ENCODE measurements at places on chromosomes 4 and X.

GRCh38 chr4:17945303-17945702 is 76.3 kb downstream of the LCORL start:
- no peak for DNase-seq

- no peak for DNase-seq
Observed at GRCh38 chr4:137678796-137679195, 146.5 kb upstream of the PCDH18 start.

GRCh38 chr4:179552131-179552530 is 2109.9 kb upstream of the AGA start:
- no peak for DNase-seq

DNA sequence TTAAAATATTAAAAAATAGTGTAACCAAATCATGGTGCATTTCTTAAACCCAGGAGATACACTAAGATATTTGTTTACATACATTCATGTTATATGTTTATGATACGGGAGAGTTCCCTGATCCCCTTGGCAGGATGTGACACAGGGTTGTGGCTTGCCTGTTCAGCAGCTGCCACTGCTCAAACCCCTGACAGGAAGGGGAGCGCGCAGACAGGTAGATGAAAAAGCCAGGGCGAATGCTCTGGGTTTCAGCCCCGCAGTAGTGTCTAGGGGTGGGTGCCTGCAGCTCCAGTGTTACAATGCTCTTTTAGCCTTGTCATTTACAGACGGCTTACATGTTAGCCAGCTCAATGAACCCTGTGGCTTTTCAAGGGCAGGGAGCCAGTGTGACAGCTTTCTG is 1343.8 kb upstream of the IGFBP7 start:
- DNase-seq, result no peak

GRCh38 chrX:122945328-122945727 is 238.8 kb upstream of the GRIA3 start:
- no peak for DNase-seq

Data from right lung (tissue), 10 donors.